Kidney (tissue), 22 donors: ENCODE measurements at places on chromosomes 3 and 15. TPM values are rescaled to one million over a fixed set of nuclear protein-coding genes. Genes with fewer than 3 reads are reported as not detected.

- peak; percentile 34 for DNase-seq
Observed at GRCh38 chr3:25856902-25857518, 67.1 kb downstream of the OXSM start.

GRCh38 chr3:87191641-87192040 lies 35.5 kb upstream of the CHMP2B start:
- no peak for DNase-seq

DNA sequence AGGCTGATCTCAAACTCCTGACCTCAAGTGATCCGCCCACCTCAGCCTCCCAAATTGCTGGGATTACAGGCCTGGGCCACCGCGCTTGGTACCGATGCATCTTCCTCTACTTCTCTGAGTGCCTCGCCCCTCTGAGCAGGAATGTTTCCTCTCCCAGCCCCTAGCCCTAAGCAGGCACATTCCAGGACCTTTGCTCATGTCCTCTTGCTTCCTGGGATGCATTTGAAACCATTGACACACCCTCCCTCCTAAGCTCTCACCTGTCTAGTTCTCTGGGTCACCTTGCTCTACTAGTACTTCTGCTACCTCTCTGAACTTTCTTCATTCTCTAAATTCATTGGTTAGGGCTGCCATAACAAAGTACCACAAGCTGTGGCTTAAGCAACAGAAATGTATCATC lies 17.9 kb upstream of the UACA start:
- no peak for DNase-seq

GRCh38 chr15:84582583-84583157 lies 18.1 kb upstream of the ZSCAN2 start:
- DNase-seq = no peak

GRCh38 chr15:25172691-25173090 lies 217.9 kb downstream of the SNRPN start:
- DNase-seq = peak; percentile 33

- DNase-seq = no peak
Observed at GRCh38 chr3:186096290-186096689, 12.6 kb downstream of the ETV5 start.

- DNase-seq = no peak
Observed at GRCh38 chr3:77096966-77097890, 57.3 kb downstream of the ROBO2 start.

- no peak for DNase-seq
Observed at GRCh38 chr3:171306631-171307030, 153.6 kb downstream of the TNIK start.

Gene MAN2A2
- 11.4 TPM for polyA plus RNA-seq

Gene FOXL2NB
- not detected for polyA plus RNA-seq

Gene CLRN1
- polyA plus RNA-seq = not detected

Gene PLA2G4D
- polyA plus RNA-seq = not detected

DNA sequence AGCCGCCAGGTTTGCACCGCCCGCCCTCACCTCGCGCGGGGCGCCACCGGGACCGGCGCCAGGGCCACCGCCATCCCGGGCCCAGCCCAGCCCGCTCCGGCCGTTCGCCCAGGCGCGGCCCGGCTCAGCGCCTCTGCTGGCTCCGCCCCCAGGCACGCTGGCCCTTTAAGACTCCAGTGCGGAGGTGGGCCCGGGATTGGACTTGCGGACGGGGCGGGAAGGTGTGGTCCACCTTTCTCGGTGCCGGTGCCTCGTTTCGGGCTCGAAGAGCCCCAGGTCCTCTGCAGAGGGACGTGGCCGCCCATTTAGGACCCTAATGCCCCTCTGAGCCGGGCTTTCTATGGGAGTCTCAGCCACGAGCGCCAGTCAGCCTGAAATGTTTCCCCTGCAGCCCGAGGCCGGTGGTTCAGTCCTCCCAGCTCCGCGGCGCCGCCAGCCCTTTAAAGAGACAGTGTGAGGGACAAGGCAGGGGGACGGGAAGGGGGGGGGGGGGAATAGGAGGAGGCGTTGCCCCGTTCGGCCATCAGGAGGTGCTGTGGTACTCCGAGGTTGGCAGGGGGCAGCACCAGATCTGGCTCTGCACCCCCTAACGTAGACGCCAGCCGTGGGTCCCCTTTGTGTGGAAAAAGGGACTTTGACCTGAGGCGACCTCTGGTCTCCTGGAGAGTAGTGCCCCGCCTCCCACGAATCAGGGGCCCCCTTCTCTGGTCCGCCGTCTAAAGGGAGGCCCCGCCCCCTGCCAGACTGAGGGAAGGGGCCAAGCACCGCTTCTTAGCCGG lies 1.0 kb downstream of the HYAL2 start:
- DNase-seq = peak; percentile 96

Gene IL20RB
- not detected for polyA plus RNA-seq

DNA sequence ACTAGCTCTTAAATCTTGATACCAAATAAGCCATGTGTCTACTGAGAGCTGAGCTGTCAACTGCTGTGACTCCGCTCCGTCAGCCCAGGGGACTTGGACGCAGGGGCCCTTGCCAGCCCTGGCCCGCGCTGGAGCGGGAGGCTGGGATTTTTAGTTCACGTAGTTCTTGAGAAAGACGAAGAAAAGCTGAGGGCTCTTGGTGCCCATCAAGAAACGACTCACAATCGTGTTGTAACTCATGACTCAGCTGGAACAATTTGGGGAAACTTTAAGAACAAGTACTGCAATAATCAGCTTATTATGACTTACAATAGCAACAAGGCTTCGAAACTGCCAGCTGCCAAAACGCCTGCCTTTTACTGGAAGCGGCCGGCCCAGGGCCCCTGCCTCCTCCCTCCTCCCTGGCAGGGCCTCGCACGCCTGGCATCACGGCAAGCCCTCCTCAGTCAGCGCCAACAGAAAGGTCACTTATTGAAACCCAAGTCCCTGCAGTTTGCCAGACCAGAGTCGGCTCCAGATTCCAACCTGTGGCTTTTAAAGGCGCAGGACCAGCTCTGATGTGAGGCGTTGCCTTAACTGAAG lies 60.3 kb downstream of the RGMA start:
- DNase-seq = peak; percentile 43

Gene TMCO5A
- polyA plus RNA-seq = not detected

- DNase-seq = no peak
Observed at GRCh38 chr3:156321945-156322344, 201.6 kb downstream of the KCNAB1 start.

DNA sequence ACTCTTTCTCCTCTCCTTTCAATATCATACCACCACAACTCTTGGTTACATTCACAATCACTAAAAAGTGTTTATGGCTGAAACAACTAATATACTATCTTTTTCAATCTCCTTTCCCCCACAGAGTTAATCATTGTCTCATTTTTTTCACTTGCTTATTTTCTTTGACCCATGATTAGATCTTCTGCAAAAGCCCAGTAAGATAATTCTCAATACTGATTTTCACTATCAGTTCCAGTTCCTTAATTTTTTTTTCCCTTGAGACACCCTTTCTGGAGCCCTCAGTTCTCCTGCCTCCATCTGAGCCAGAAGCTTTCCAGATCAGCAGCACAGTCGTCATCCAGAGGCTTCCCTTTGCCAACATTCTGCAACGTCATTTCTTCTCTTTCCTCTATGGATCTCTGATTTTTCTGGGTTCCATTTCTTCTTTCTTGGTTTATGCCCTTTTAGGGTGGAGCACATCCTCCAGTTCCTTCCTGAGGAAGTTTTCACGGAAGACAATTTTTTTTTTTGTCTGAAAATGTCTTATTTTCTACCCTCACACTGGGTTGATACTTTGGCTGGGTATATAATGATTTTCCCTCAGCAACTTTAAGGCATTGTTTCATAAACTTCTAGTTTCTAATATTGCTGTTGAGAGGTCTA lies 88.7 kb upstream of the C15orf39 start:
- no peak for DNase-seq

- no peak for DNase-seq
Observed at GRCh38 chr3:117541721-117542120, 832.1 kb downstream of the TUSC7 start.

DNA sequence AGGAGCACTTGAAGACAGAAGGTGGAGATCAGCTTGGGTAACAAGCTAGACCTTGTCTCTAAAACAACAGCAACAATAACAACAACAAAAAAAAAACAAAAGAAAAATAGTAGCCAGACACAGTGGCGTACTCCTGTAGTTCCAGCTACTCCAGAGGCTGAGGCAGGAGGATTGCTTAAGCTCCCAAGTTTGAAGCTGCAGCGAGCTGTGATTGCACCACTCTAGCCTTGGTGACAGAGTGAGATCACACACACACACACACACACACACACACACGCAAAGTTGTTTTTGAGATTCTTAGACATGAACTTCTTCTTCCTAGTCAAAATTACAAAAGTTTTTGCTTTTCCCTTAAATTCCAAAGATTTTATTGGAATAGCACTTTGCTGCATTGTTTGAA lies 93.0 kb upstream of the IGSF10 start:
- DNase-seq = no peak

- no peak for DNase-seq
Observed at GRCh38 chr15:98958918-98959639, 48.5 kb downstream of the PGPEP1L start.

GRCh38 chr15:88049506-88049905 lies 207.0 kb downstream of the NTRK3 start:
- DNase-seq = no peak

Gene RASGRP1
- 3.4 TPM for polyA plus RNA-seq

DNA sequence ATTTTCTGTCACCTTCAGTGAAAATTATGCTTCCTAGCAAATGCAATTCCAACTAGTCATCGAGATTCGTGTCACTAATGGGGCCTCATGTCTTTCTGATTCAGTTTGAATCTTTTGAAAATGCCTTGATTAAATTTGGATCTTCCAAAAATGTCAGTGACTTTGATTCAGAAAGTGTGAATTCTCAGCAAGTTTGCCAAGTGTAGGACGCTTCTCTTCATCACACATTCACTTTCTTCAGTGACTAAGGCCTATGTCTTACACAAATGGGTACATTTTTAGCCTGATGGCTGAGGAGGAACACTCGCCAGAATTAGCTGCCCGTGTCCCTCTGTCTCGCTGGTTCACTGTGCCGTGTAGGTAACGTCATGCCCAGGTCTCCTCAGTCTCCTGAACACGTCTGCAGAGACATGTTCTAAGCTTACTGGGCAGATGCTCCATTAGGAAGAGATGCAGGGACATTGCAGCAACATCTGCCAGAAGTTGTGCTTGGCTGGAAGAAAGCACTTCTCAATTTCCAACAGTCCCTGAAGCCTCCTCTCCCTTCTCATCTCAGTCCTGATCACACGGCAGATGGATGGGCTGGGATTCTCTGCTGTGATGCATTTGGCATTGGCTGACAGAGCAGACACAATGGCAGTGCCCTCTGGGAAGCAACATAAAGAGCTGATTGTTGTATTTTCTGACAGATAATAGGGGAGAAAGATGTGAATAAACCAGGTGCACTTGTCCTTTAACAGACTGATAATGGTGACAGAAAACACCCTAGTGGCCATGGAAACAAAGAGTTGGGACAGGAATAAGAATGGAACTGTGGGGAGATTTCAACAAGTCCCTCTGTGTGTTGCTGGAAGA lies 29.1 kb upstream of the LYZL4 start:
- no peak for DNase-seq
